ENCODE measurements at places on chromosomes 3 and 15.

DNA sequence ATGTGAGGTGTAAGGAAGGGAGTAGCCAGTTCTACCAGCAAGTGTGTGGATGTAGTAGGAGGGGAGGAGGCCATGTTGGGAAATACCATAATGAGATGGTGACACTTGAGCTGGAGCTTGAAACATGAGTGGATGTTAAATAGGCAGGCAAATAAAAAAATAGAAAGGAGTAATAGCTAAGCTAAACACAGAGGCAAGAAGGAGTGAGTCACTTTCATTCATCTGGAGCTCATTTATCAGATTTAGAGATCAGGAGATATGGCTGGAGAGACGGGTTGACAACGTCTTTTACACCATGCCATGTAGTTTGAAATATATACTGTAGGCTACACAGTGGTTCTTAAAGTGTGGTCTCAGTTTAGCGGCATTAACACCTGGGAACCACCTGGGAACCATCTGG, 390.5 kb downstream of the DIPK2A start:
- DNase-seq, result no peak

DNA sequence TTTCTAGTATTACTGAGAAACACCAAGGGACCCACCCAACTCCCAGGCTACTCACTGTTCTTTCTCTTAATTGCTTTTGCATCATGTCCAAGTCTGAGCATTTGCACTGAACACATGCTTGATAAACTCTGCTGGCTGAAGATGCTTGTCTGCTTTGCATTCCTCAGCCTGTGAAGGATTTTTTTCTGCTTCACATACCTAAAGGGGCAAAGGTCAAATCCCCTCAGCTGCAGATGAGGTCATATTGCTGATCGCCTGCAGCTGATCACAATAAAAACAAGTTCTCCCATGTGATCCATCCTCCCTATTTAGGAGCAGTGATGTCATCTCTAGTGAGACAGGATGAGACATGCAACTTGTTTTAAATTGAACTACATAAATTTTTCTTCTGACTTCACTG, 84.6 kb upstream of the DCBLD2 start:
- no peak for DNase-seq

- DNase-seq, result peak; percentile 27
Measured at GRCh38 chr15:63672369-63672768, 75.2 kb downstream of the FBXL22 start.

DNA sequence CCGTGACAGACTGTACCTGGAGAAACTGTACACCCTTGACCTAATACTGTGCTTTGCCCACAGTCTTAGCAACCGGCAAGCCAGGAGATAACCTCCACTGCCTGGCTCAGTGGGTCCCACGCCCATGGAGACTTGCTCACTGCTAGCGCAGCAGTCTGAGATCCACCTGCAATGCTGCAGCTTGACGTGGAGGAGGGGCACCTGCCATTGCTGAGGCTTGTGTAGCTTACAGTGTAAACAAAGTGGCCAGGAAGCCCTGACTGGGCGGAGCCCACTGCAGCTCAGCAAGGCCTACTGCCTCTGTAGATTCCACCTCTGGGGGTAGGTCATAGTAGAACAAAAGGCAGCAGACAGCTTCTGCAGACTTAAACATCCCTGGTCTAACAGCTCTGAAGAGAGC, 189.3 kb downstream of the EDEM1 start:
- no peak for DNase-seq

GRCh38 chr3:157692468-157692867, 189.3 kb upstream of the VEPH1 start:
- no peak for DNase-seq

DNA sequence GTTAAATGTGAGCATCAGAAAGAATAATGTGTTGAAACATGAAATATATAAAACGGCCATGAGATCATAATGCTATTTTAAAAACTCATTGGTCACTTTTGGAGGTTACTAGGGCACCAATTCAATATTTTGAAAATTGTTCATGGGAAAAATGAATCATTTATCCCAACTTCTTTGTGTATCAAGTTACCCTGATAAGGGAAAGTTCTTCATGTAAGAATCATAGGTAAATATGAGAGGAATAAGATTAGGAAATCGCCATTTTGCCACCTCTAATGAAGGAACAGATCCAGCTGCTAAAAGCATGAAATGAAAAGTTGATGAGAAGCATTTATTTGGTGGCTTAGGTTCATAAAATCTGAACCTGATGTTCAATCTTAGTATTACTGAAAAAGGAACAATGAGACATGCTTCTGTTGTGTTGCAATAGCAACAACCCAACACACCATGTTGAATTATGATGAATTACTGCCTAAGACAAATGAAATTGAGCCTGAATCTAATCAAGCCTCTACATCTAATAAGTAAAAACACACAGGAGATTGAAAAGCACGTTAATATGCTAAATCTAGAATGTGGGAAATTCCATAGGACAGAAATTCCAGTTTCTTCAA, 32.5 kb downstream of the ABHD5 start:
- no peak for DNase-seq

DNA sequence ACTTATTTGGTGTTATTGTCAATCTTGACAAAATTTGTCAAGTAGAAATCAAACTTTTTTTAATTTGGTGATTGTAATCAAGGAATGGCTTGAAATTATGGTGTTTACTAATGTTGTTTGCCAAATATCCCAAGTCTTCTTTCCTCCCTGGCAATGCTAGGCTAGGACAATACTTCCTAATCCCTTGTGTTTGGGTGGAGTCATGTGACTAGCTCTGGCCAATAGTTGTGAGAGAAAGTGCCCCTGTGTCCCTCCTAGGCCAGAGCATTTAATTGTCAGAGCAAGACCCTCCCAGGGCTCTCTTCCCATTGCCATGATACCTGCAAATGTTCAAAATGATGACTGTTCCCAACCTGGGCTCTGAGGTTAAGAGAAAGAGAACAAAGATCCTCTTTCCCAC, 132.7 kb downstream of the ANXA2 start:
- no peak for DNase-seq

DNA sequence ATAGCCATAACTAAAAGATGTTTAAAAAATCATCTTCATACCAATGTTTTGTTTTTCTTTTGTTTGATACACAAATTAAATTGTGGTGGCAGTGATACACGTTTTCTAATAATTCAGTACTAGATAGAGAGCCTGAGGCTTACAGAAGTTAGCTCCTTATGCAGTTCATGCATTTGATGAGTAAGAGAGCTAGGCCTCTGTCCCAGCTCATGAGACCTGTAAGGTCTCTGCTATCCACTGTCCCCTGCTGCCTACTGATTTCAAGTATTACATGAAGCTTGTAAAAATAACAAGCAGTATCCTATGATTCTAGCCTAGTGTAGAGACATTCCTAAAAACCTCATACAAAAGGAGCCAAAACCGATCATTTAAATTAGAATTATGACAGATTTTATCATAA, 144.5 kb downstream of the MBNL1 start:
- no peak for DNase-seq

DNA sequence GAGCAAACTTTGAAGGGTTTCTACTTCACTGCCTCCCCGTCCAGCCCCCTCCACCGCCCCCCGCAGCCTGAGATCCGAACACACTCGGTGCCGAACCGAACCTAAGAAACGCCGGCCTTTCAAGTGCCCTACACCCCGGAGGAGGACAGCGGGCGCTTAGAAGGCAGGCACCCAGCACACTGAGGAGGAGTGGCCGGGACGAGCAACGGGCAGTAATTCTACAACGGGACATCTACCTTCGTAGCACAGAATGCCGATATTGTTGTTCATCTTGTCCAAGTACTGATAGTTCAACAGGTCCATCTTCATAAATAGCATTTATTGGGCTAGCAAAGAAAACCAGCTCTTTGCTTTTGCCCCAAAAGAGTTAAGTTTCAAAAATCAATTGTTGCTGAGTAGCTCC, 513 bp downstream of the VGLL4 start:
- peak; percentile 41 for DNase-seq

All from activated CD4-positive, alpha-beta memory T cell treated with anti-CD3 and anti-CD28 coated beads for 36 hours (primary cell).